ENCODE measurements at places on chromosomes 3 and 15.

GRCh38 chr3:128620268-128620691, 30.3 kb downstream of the RPN1 start:
- no peak for DNase-seq

DNA sequence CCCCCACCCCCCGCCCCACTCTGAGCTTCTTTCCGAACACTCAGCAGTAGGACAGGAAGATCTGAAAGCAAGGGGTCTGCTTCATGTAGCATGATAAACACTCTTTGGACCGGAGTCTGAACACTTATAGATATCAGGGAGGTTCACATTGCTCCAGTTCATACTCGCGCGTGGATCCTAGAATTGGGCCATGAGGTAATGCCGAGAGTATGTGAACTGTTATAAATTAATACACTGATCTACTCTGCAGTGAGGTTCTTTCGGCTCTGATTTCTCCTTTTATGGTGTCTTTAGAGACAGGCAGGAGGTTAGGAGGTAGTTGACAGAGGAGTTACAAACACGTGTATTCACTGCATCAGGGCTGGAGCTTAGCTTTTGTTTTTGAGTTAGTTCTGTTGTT, 223.0 kb downstream of the THSD4 start:
- no peak for DNase-seq

DNA sequence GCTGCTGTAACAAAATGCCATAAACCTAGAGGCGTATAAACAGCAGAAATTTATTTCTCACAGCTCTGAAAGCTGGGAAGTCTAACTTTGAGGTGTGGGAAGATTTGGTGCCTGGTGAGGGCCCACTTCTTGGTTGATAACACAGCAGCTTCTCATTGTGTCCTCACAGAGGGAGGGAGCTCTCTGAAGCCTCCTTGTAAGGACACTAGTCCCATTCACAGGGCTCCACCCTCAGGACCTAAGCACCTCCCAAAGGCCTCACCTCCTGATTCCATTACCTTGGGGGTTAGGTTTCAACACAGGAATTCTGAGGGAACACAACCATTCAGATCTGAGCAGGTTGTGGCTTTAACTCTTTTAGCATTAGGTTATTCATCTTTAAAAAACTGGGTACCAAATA, 380.3 kb upstream of the ATP10A start:
- DNase-seq = no peak

GRCh38 chr3:39124876-39125840, 17.7 kb downstream of the TTC21A start:
- no peak for DNase-seq

DNA sequence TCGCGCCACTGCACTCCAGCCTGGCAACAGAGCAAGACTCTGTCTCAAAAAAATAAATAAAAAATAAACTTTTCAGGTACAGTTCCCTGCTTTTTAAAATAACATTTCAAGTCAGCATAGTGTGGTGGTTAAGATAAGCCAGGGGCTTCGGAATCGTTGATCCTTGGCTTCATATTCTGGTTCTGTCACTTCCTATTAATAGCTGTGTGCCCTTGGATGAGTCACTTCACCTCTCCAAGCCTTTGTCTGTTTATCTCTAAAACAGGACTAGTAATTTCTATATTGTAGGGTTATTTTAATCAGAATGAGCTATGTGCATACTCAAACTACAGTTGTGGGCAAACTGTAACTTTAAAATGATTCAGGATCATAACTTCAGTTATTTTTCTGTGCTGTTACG, 53.8 kb upstream of the SENP5 start:
- no peak for DNase-seq

DNA sequence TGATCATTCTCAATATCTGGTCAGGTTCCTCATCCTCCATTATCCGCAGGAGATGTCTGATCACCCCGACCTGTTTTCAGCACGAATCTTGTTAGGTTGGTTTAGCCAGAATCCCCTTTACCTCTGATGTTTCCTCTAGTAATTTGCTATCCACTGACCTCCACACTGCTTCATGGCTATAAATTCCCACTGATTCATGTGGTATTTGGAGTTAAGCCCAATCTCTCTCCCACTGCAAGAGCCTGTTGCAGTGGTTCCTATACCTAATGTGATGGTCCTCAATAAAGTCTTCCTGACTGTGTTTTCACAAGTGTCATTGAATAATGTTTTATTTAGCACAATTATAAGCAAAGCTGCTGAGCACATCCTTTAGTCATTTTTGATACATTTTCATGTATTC, 124.8 kb upstream of the CNTN3 start:
- no peak for DNase-seq

DNA sequence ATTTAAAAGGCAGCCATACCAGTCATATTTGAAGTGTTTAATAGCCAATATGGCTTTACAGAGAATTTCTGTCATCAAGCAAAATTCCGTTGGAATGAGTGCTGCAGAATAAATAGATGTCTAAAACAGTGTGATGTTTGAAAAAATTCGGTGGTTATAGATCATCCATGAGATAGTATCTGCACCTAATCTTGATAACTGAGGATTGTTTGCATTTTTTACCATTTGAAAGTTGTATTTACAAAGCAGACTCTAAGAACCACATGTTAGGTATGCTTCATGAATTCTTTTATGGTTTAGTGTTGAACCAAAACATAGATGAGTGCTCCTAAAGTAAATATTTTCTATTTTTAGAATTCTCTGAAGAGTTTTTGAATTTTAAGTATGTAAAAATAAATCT, 476.1 kb downstream of the NAALADL2 start:
- DNase-seq = no peak

GRCh38 chr3:38458796-38459498, 5.3 kb downstream of the ACVR2B start:
- no peak for DNase-seq
